T-helper 22 cell (primary cell): ENCODE measurements at places on chromosomes 6 and 20.

DNA sequence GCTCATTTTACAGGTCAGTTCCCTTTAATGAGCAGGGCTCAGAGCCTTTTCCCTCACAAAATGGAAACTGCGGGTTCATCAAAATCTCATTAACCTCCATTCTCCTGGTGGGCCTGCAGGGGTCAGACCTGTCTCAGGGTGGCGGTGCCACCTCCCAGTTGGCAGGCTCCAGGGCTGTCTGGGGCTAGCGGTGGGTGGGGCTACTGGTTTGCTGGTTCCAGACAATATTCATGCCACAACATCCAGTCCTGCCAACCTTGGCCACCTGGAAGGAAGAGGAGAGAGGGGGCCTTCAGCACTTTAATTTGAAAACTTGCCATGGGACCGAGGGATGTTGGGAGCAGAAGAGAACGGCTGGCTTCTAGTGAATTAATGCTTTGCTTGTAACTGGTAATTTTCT is 41.9 kb upstream of the CTNNBL1 start:
- DNase-seq, result no peak

DNA sequence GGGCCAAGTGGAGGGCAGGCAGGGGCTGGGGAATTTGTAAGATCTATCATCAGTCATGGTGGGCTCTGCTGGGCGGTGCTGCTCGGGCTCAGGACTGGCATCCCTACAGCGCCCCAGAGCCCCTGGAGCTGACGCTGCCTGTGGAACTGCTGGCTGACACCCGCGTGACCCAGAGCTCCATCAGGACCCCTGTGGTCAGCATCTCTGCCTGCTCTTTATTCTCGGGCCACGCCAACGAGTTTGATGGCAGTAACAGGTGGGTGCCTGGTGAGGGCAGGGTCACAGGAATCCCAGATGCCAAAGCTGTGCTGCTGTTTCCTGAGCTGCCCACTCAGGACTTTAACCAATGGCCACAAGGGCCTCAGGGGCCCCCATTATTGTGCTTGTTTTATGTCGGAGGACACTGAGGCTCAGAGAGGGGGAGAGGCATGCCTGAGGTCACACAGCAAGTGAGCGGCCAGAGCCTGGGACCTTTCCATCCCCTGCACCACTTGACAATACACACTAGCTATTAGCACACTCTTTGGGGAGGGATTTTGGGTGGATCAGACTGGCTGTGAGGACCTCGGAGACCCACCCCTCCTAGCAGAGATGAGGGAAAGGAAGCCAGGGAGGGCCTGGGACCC is 6.3 kb downstream of the BPIFB2 start:
- no peak for DNase-seq

GRCh38 chr6:166707045-166707444 is 80.0 kb upstream of the RPS6KA2 start:
- DNase-seq, result no peak

GRCh38 chr6:121437851-121438651 is 2.6 kb downstream of the GJA1 start:
- DNase-seq, result no peak

DNA sequence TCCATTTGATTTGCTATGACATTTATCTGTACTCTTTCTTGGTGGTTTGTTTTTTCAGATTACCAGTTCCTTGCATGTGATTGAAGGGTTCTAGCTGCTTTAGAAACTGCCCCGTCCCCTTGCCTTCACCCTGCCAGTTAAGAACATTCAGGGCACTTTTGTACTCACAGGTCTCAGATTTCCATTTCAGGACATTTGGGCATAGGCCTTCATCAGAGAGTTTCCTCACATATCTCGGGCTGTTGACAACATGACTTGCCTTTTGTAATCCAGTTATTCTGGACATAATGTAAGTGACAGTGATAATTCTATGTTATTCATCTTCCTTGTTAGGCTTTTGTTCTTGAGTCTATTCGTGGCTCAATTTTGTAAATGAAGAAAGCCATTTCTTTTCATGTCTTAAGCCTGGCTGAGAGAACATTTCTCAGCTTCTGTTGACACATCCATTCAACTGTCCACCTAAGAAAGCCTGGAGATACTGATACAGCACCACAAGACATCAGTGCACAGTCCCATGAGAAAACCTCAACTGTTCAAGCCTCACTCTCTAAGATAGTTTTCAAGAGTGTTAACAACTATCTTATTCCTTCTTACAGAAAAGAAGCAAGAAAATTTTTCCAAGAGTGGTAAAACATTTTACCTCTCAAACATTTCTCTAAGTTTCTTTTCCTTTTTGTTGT is 209.3 kb upstream of the SGK1 start:
- no peak for DNase-seq

DNA sequence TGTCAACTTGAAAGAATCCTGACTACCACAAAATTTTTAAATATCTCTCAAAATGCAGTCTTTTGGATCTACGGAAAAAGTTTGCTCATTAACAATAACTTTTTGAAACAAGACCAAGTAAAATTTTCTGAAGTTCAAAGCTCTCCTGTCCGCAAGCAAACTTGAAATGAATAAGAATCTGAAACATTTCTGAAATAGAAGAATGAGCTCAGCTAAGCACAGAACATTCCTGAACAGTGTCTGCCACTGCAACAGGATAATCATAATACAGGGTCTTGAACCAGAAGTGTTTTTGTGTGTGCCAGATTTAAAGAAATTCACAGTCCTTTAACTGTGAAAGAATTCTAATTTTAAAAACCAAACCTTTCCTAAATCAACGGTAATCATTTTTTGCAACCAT is 49.1 kb upstream of the TASP1 start:
- DNase-seq, result no peak

GRCh38 chr6:108165714-108166663 is at the start of gene NR2E1:
TSS of gene NR2E1 (plus strand) at chr6:108166022. CDS start at chr6:108166766, 744 bp downstream.
- no peak for DNase-seq

DNA sequence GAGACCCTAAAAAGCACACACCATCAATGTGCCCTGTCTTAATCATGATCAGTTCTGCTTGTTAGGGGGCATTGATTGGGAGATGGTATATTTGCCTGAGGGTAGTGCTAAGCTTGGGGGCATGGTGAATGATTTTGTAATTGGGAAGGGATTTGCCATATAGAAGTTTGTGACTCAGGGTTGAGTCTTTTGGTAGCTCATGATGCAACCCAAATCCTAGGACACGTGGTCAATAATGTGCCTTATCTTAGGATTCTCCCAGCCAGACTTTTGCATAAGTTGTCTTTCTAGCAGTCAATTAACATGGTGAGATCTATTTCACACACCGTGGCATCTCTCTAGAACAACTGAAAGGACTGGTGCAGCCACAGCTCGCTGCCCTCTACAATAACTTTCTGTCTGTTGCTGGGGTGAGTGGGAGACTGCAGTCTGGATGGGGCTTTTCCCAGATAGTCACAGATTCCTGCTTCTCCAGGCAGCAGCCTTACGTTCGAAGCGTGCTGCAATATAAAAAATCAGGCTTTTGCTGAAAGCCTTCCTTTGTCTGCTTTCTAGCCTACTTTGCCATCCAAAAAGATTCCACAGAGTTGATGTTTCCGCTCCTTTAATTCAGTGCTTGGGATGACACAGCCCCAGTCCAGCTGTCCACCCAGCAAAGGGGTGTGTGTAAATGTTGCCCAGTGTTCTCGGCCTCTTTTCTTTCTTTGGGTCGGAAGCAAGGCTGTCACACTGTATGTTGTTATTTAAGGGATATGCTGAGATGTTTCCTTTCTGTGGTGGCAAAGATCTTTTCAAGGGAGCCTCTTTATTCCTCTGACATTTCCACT is 58.9 kb downstream of the ID4 start:
- no peak for DNase-seq

GRCh38 chr6:118042855-118043254 is 135.8 kb downstream of the SLC35F1 start:
- DNase-seq, result no peak
